AML-193 (cell line): ENCODE measurements at places on chromosomes 12 and 14.

DNA sequence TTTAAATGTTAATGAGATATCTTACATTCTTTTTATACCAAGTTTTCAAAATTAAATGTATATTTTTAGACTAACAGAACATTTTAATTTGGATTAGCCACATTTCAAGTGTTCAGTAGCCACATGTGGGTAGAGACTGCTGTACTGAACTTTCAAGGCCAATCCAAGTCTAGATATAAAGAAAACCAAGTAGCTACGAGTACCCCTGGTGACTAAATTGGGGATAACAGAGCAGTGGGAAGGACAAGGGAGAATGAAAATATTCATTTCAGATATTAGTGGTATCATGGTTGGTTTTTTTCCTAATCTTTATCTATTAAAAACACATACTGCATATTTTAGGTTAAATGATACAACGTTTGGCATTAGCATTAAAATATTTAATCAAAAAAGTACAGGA, 69.4 kb upstream of the RHOJ start:
- DNase-seq, result no peak

- DNase-seq, result no peak
These were observed 860.6 kb upstream of the MGAT4C start for GRCh38 chr12:87116780-87117179.

- no peak for DNase-seq
These were observed 17.5 kb downstream of the TRHDE start for GRCh38 chr12:72289633-72290032.

- DNase-seq, result no peak
These were observed 572.8 kb upstream of the FBXO33 start for GRCh38 chr14:40004871-40005500.
